ENCODE measurements at places on chromosomes 2 and 18.

- DNase-seq: no peak
- no peak overlapping the region for H3K4me3 ChIP-seq
- H3K27ac ChIP-seq: no peak overlapping the region
- peaks cover 4% of the 10 kb centered on the region for H3K27me3 ChIP-seq
- no peaks in the 10 kb centered on the region for H3K4me1 ChIP-seq
These were observed 59.2 kb downstream of the CSRNP3 start for GRCh38 chr2:165528691-165529090.

- no peaks in the 10 kb centered on the region for H3K36me3 ChIP-seq
- H3K4me3 ChIP-seq: no peak overlapping the region
- H3K27ac ChIP-seq: no peak overlapping the region
- no peaks in the 10 kb centered on the region for H3K4me1 ChIP-seq
These were observed 223.9 kb downstream of the MYT1L start for GRCh38 chr2:2107141-2107540.

- peaks cover 25% of the 10 kb centered on the region for H3K36me3 ChIP-seq
- peak overlapping the region; percentile 74 for H3K27ac ChIP-seq
- no peak for DNase-seq
- H3K27me3 ChIP-seq: no peaks in the 10 kb centered on the region
- no peak overlapping the region for H3K4me3 ChIP-seq
- H3K4me1 ChIP-seq: peaks cover 30% of the 10 kb centered on the region
These were observed 48.7 kb downstream of the TRIP12 start for GRCh38 chr2:229873123-229873581.

- no peak for DNase-seq
- H3K27ac ChIP-seq: peak overlapping the region; percentile 95
- H3K4me3 ChIP-seq: peak overlapping the region; percentile 58
- no peaks in the 10 kb centered on the region for H3K27me3 ChIP-seq
- peaks cover 18% of the 10 kb centered on the region for H3K36me3 ChIP-seq
These were observed 5.9 kb downstream of the WIPF1 start for GRCh38 chr2:174591740-174592139.

DNA sequence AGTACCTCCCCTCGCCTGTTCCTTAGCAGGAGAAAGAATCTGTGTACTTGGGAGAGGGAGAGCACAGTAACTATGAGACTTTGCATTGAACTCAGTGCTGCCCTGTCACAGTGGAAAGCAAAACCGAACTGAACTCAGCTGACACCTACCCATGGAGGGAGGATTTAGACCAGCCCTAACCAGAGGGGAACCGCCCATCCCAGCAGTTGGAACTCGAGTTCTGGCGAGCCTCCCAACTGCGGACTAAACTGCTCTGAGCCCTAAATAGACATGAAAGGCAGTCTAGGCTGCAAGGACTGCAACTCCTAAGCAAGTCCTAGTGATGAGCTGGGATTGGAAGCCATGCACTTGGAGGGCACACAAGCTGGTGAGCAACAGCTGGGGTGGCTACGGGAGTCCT is 110.4 kb downstream of the GRB14 start:
- H3K36me3 ChIP-seq: no peaks in the 10 kb centered on the region
- no peaks in the 10 kb centered on the region for H3K4me1 ChIP-seq
- H3K27ac ChIP-seq: no peak overlapping the region

DNA sequence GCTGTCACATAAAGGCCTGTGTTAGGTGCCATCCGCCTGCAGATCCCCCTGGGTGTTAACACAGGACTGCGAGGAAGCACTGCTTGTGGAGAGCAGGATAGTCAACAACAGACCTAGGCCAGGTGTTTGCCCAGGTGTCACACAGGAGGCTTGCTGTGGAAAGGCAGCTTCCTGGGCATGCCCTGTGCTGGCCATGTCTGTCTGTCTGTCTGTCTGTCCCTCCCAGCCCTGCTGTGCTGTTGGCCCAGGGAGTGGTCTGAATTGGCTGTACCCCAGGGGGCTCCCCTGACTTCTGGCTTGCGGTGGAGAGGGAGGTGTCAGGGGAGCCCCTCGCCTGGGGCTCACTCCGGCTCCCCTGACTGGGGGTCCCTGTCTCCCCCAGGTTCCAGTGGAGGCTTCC is 53.2 kb downstream of the SH3BP4 start:
- no peak overlapping the region for H3K27ac ChIP-seq
- no peak overlapping the region for H3K4me3 ChIP-seq
- H3K27me3 ChIP-seq: peaks cover 4% of the 10 kb centered on the region
- peaks cover 9% of the 10 kb centered on the region for H3K4me1 ChIP-seq
- no peak for DNase-seq
- H3K36me3 ChIP-seq: no peaks in the 10 kb centered on the region

GRCh38 chr18:31513189-31513935 is 15.4 kb downstream of the DSG2 start:
- DNase-seq: no peak
- H3K27me3 ChIP-seq: peaks cover 7% of the 10 kb centered on the region
- H3K4me1 ChIP-seq: no peaks in the 10 kb centered on the region
- H3K27ac ChIP-seq: no peak overlapping the region
- H3K36me3 ChIP-seq: no peaks in the 10 kb centered on the region
- no peak overlapping the region for H3K4me3 ChIP-seq

- no peak overlapping the region for H3K27ac ChIP-seq
- no peaks in the 10 kb centered on the region for H3K36me3 ChIP-seq
- H3K27me3 ChIP-seq: peaks cover 4% of the 10 kb centered on the region
- DNase-seq: no peak
- H3K4me3 ChIP-seq: no peak overlapping the region
- H3K4me1 ChIP-seq: no peaks in the 10 kb centered on the region
These were observed 2.2 kb downstream of the AQP4 start for GRCh38 chr18:26863122-26863879.

DNA sequence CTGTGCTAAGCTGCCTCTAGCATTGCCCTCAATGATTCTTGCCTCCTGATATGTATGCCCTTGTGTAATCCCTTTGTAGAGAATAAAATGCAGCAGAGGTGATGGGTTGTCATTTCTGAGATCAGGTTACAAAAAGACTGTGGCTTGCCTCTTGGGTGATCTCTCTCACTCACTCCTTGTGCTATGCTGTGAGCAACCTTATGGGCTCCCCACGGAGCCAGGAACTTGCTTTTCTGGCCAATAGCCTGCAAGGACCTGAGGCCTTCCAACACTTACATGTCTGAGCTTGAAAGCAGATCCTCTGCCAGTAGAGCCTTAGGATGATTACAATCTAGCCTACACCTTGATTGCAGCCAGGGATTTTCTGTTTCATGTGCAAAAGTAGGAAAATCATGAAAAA is 123.1 kb upstream of the XIRP2 start:
- no peak for DNase-seq
- H3K27ac ChIP-seq: no peak overlapping the region
- H3K4me1 ChIP-seq: no peaks in the 10 kb centered on the region

DNA sequence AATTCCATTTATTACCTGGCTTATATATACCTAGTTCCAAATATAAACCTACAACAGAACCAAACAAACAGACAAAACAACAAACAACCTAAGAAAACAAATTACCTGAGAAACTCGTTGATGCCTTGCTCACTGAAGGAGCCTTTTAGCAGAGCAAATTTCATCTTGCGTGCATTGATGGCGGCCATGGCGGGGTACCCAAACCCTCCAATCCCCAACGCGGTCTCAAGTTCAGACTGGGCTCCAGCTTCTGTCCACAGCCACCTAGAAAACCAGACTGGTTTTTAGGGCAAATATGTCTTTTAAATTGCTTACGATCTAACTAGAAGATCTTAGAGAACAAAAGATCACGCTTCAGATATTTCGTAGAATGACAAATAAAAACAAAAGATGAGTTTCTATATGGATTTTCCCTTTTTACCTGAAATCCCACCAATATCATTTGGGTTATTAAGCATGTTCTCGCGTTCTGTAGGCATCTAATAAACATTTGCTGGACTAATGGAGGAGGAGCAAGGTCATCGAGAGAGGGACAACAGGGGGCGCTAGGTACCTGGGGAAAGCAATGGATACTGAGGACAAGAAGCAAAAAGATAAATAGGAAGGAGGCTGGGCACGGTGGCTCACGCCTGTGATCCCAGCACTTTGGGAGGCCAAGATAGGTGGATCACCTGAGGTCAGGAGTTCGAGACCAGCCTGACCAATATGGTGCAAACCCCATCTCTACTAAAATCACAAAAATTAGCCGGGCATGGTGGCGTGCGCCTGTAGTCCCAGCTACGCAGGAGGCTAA is 25.2 kb downstream of the PDIA6 start:
- H3K4me3 ChIP-seq: no peak overlapping the region
- peak overlapping the region; percentile 38 for H3K27ac ChIP-seq
- no peak for DNase-seq
- peaks cover 38% of the 10 kb centered on the region for H3K36me3 ChIP-seq
- peaks cover 2% of the 10 kb centered on the region for H3K4me1 ChIP-seq

DNA sequence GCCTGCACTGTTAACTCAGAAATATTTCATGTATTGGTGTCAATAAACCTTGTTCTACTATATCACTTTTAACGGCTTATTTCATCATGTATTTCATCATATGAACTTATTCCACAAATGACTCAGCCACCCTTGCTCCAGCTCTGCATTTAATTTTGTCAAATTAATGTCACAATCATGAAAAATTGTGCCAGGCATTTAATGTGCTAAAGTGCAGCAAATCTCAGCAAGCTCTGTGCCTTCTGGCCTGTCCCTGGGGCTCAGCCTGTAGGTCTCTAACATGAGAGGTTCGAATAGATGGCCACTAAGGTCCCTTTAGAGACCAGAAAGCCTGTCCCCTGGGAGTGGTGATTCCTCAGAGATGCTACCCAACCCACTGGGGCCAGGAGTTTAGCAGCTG is 28.6 kb downstream of the BOD1L2 start:
- H3K4me1 ChIP-seq: no peaks in the 10 kb centered on the region
- no peaks in the 10 kb centered on the region for H3K36me3 ChIP-seq
- H3K27me3 ChIP-seq: peaks cover 3% of the 10 kb centered on the region
- H3K4me3 ChIP-seq: no peak overlapping the region
- H3K27ac ChIP-seq: no peak overlapping the region

DNA sequence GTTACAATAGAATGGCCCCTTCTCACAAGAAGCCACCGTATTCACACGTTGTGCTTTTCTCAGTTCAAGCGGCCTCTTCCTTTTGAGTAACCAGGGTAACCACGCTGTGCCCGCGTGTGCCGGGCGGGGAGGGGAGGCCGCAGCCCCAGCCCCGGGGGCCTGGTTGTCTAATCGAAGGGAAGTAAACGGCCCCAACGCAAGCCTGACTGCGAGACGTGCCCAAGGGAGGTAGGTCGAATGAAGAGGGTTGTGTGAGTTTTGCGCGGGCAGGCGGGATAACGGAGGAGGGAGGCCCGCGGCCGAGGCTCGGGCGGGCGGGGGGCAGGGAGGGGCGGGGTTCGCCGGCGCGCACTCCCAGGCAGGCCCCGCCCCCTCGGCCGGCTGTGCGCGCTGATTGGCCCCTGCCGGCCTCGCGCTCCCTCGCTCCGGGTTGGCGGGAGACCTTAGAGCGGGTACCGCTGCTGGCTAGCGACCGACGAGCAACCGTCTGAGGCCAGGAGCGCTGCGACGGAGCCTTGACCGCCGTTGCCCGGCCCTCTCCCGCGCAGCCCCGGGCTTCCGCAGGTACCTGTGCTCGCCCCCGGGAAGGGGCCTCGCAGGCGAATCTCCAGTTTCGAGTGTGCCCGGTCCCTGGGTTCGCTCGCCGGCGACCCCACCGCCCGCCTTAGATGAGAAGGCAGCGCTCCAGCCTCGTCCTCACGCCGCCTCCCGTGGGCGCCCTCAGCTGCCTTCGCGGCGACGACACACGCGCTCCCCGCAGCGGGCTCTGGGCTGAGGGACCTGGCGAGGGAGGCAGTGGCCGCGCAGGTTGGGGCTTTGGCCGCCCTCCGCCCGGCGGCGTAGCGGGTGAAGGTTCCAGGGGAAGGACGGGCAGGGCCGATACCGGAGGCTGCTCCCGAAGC is at the start of gene SPDYA:
Gene SPDYA (plus strand): TSS at position 451 of the 902 bp plus-strand sequence. CDS start 5,181 bp downstream, outside the sequence.
- DNase-seq: peak; percentile 59
- peak within 1 kb of the TSS; percentile 87 for H3K4me3 ChIP-seq
- peaks cover 2% of the 10 kb centered on the region for H3K36me3 ChIP-seq
- no peaks in the 10 kb centered on the region for H3K27me3 ChIP-seq

- H3K4me3 ChIP-seq: no peak overlapping the region
- H3K27ac ChIP-seq: no peak overlapping the region
- H3K36me3 ChIP-seq: no peaks in the 10 kb centered on the region
- H3K4me1 ChIP-seq: no peaks in the 10 kb centered on the region
- no peak for DNase-seq
These were observed 172.9 kb upstream of the MYT1L start for GRCh38 chr2:2503864-2504418.

- no peak overlapping the region for H3K27ac ChIP-seq
- H3K36me3 ChIP-seq: no peaks in the 10 kb centered on the region
- peaks cover 6% of the 10 kb centered on the region for H3K27me3 ChIP-seq
- DNase-seq: no peak
These were observed 20.0 kb downstream of the MERTK start for GRCh38 chr2:111918383-111918806.

GRCh38 chr2:171480908-171481307 is 41.4 kb upstream of the CYBRD1 start:
- no peaks in the 10 kb centered on the region for H3K27me3 ChIP-seq
- no peak overlapping the region for H3K4me3 ChIP-seq
- DNase-seq: no peak
- H3K27ac ChIP-seq: peak overlapping the region; percentile 1

- H3K4me1 ChIP-seq: peaks cover 5% of the 10 kb centered on the region
- H3K4me3 ChIP-seq: no peak overlapping the region
- no peak for DNase-seq
- H3K36me3 ChIP-seq: peaks cover 2% of the 10 kb centered on the region
These were observed 1.8 kb upstream of the HOXD8 start for GRCh38 chr2:176127774-176128072.

- H3K27ac ChIP-seq: peak overlapping the region; percentile 55
- peaks cover 16% of the 10 kb centered on the region for H3K4me1 ChIP-seq
- DNase-seq: peak; percentile 52
- no peaks in the 10 kb centered on the region for H3K36me3 ChIP-seq
- H3K27me3 ChIP-seq: no peaks in the 10 kb centered on the region
- H3K4me3 ChIP-seq: peak overlapping the region; percentile 63
These were observed 22.7 kb downstream of the GPR55 start for GRCh38 chr2:230902180-230902899.

GRCh38 chr2:100235581-100235980 is 86.7 kb downstream of the LONRF2 start:
- H3K27ac ChIP-seq: peak overlapping the region; percentile 39
- peaks cover 28% of the 10 kb centered on the region for H3K4me1 ChIP-seq
- H3K4me3 ChIP-seq: peak overlapping the region; percentile 68

- no peak overlapping the region for H3K27ac ChIP-seq
- no peaks in the 10 kb centered on the region for H3K27me3 ChIP-seq
- H3K4me1 ChIP-seq: no peaks in the 10 kb centered on the region
- H3K36me3 ChIP-seq: peaks cover 7% of the 10 kb centered on the region
- DNase-seq: no peak
These were observed 43.4 kb upstream of the HAAO start for GRCh38 chr2:42835577-42836371.

GRCh38 chr2:240431271-240431660 is 4.2 kb upstream of the GPC1 start:
- H3K27ac ChIP-seq: no peak overlapping the region
- DNase-seq: no peak
- H3K4me3 ChIP-seq: no peak overlapping the region
- H3K4me1 ChIP-seq: peaks cover 3% of the 10 kb centered on the region

- H3K4me3 ChIP-seq: no peak overlapping the region
- H3K4me1 ChIP-seq: no peaks in the 10 kb centered on the region
- H3K27me3 ChIP-seq: peaks cover 14% of the 10 kb centered on the region
These were observed 59.2 kb downstream of the IL1R2 start for GRCh38 chr2:102050854-102051391.
